ENCODE measurements at places on chromosomes 16 and 17.

DNA sequence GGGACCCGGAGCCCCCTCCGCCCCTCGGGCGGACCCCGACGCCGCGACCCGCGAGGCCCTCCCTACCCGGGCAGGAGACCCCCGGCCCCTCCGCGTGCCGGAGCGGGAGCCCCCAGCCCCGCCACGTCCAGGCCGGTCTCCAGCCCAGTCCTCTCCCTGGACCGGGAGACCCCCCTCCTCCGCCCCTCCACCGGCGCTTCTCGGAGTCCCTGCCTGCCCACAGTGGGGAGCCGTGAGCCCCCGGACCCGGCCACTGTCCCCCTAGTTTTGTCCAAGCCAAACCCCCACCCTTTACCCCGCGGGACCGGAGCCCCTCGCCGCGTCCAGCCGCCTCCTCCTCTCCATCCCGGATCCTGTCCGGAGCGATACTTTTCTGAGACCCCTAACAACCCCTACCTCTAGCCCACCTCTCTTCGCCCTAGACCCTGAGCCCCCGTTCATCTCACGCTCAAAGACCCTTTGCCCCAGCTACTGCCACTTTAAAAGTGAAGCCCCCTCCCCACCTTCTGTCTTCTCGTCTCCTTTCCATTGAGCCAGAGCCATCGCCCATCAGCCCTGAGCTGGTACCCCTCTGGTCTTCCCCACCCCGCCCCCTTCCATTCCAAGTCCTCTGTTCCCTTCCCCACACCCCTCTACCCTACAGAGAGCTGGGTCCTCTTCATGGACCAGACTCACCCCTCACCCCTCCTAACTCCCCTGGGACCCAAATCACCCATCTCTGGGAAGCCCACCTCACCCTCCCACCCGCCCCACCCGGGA lies 1.0 kb downstream of the NECAB2 start:
- no peak for DNase-seq

DNA sequence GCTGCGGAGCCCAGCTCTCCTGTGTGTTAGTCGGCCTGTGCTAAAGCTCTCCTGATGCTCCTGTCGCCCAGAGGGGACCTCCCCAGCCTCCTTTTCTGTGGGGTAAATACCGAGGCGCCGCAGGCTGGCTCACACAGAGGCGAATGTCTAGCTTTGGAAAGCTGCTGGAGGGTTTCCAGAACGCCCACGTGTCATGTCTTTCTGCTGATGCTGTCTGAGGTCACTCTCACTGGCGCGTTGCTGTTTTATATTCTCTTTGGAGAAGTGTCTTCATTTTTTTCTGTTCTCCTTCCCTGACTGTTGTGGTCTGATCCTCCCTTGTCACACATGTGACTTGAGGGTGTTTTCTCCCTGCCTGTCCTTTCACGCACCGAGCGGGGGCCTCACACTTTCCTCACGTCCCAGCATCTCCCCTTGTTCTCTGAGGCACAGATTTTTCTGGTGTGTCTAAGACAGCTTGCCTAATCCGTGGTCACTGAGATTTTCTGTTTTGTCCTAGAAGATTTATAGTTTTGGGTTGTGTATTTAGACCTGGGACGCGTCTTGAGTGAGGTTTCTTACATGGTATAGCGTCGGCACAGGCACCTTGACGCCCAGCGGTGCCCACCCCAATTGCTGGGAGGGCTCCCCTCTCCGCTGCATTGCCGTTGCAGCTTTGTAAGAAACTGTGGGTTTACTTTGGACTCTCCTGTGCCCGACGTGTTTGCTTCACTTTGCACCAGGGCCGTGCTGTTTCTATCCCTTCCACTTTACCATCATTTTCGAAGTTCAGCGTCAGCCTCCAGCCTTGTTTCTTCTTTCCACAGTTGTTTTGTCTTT lies 92.1 kb upstream of the ZNF750 start:
- no peak for DNase-seq

GRCh38 chr16:31421587-31421986 lies 6.6 kb downstream of the COX6A2 start:
- DNase-seq: no peak

DNA sequence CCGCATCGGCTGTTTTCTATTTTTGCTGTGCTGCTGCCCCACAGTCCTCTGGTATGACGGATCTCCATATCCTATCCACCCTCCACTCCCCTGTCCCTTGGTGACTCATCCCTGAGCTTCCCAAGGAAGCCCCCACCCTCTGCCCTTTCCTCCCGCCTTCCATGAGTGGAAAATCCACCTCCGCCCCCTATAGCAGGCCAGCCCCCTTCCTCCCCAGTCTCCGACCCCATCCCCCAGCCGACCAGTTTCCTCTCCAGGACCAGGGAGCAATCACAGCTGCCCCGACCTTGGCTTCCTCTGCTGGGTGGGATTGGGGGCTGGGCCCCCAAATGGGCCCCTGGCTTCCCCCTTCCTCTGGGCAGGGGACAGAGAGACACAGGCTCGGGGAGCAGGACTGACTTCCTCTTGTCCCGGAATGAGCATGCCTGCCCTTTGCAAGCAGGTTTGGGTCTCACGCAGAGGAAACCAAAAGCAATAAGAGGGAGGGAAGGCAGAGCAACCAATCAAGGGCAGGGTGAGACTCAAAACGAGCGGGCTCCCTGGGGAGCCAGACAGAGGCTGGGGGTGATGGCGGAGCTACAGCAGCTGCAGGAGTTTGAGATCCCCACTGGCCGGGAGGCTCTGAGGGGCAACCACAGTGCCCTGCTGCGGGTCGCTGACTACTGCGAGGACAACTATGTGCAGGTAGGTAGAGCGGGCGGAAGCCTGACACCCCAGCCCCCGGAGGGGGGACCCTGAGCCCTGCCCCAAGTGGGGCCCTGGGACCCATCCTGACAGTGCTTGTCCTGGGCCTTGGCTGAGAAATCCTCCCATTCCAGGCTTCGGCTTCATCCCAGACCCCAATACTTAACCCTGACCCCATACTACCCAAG lies at the start of the genes ABI3 and GNGT2:
ABI3 (plus strand) TSS at position 550 of the 872 bp plus-strand sequence; CDS start at position 568, 18 bp downstream.
GNGT2 (minus strand) TSS at position 417 of the 872 bp plus-strand sequence. CDS start 3,152 bp downstream, outside the sequence.
- peak; percentile 60 for DNase-seq

DNA sequence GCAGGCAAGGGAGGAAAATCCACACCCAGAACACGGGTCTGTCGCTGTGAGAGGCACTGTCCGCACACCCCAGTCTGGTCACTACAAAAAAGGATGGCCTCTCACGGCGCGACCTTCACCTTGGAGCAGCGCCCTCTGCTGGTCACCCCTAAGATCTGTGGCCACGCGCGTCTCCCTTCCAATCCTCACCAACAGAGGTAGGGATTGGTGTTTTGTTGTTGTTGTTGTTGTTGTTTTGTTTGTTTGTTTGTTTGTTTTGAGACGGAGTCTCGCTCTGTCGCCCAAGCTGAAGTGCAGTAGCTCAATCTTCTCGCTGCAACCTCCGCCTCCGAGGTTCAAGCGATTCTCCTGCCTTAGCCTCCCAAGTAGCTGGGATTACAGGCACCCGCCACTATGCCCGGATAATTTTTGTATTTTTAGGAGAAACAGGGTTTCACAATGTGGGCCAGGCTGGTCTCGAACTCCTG lies 15.0 kb upstream of the C17orf58 start:
- no peak for DNase-seq

DNA sequence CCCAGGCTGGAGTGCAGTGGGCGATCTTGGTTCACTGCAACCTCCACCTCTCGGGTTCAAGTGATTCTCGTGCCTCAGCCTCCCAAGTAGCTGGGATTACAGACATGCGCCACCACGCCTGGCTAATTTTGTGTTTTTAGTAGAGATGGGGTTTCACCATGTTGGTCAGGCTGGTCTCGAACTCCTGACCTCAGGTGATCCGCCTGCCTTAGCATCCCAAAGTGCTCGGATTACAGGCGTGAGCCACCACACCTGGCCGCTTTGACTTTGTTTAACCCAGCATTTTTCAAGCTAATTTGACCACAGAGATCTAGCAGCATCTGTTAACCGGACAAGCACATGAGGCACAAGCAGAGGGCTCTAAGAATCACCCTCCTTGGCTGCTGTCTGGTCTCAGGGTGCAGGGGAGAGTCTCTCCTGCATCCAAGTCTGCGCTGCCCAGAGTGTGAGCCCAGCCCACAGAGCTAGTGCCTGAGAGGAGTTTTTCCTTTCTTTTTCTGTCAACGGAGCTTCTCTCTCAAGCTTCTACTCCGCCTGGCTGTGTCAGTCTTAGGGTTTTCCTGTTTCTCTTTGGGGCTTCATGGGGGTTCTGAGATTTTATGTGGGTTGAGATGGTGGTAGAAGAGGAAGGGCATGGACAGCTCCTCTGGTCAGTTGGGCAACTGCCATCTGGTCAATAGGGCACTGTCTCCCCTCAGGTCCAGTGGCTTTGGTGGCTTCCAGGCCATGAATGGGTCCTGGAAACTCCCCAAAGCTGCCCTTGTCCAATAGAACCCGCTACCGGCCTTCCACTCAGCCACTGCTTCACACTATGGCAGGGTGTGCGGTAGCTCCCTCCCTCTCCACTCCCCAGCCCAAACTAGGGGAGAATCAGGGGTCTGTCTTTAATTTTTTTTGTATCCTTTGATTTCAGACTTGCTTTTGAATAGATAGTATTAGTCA lies 59.6 kb downstream of the TNFRSF13B start:
- no peak for DNase-seq

- no peak for DNase-seq
Measured at GRCh38 chr17:75147878-75148546, 6.3 kb downstream of the JPT1 start.

DNA sequence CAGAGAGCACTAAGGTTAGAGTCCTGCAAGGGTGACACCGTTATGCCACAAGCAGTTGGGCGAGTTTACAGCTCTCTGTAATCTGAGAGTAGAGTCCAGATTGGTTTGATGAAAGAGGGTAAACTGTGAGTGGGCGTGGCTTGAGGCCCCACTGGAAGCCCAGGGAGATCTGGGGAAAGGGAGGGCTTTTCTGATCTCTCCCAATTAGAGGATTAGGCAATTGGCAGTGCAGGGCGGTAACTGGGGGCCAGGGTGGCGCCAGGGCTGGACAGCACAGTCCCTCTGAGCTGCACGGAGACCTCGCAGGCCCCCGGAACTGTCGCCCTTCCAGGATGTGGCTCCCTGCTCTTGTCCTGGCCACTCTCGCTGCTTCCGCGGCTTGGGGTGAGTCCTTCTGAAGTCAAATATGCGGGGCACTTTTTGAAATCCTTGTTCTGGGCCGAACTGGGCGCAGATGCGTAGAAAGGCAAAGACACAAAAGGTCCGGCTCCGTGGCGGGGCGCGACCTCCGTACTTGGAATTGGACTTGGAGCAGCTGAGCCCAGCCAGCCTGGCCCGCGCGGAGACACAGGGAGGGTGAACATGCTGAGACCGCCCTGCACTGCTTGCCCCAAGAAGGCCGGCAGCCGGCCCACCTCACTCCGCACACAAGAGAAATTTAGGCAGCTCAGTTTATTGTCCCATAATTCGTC lies 72.4 kb downstream of the CES1 start:
- DNase-seq: peak; percentile 62

DNA sequence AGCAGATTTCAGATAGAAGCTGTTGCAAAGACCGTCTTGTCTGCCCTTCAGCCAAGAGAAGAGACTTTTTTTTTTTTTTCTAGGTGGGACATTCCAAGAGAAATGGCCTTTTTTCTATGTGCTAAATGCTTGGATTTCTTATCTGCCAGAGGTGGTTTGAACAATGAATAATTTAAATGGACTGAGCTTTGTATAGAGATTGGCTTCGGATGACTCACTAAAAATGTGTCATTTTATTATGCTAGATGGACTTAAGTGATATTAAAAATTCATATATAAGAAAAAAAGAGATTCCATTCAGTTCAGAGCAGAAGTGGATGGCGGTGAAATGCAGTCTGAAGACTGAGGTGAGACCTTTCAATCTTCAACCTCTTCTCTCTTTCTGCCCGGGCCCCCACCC lies 58.4 kb downstream of the MEAK7 start:
- no peak for DNase-seq

GRCh38 chr17:69574257-69575197 lies 160.0 kb downstream of the MAP2K6 start:
- no peak for DNase-seq
